ENCODE measurements at places on chromosomes 5 and 9.

- DNase-seq: no peak
These were observed 77.9 kb upstream of the PIK3R1 start for GRCh38 chr5:68137511-68138140.

- no peak for DNase-seq
These were observed 52.2 kb upstream of the GPR151 start for GRCh38 chr5:146568161-146568560.

DNA sequence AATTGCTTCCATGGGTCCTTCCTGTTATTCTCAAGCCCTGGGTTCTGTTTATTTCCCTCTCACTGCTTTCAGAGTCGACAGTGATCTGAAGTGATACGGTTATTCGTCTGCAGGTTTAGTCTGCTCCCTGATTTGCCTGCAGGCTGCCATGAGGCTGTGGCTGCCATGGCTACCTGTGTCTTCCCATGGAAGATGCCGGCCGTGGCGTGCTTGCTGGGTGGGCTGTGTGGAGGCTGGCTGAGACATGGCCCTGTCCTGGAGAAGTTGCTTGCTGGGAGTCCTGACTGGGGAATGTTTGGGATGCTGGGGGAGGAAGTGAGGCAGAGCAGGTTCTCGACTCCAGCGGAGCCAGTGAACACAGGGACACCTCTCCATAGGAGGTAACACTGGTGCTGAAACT lies 104.1 kb upstream of the TBC1D2 start:
- DNase-seq: no peak

DNA sequence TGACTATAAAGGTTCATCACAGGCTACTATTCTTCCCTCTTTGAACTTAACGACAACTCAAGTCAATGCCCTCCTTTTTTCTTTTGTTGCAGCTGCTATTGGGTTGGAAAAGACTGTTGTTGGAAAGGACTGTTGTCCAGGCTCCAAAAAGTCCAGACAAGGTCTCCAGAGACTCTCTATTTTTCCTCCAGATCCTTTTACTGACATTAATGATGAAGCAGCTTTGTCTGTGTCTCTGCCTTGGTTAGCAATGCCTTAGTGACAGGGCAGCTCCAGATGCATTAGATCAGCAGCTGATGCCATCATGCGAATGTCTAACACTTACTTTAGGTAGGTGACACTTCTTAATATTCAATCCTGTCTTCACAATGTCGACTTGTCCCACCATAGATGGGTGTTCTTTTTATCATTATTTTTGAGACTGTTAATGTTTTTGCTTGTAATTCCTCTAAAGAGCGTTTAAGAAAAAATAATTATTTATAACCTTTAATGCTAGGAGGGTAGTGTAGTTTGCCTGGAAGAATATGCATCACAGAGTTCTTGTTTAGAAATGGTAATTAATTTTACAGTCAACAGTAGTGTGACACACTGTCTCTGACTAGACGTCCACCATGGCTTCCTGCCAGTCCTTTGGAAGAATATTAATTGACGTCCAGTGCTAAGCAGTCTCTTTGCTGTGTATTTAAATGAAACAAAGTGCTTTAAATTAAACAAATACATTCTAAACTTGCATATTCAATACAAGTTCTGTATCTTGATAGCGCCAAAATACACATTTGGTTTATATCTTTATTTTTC lies 492.2 kb downstream of the NR2F1-AS1 start:
- DNase-seq: no peak

DNA sequence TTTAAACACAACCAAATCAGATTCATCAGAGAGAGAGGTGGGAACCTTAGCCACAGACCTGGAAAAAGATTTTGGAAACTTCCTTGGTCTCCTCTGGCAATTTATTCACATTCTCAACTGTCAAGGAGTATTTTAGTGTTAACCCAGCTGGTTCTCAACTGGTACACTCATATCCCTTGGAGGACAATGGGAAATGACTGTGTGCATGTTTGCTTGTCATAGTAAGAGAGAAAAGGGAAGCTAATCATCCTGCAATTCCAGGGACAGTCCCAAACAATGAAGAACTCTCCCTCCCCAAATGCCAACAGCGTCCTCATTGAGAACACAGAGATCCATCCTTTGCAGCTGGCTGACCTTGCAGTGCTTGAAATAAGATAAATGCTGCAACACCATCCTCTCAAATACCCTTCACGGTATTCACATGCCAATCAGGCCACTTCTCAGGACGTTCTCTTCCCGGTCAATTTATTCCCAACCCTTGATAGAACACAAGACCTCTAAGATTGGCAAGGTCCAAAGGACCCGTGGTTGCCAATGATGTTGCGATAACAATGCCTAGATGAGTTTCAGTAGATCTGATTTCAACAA lies 75.5 kb downstream of the EPB41L4B start:
- no peak for DNase-seq

GRCh38 chr5:142506046-142506445 lies 179.8 kb downstream of the FGF1 start:
- no peak for DNase-seq

DNA sequence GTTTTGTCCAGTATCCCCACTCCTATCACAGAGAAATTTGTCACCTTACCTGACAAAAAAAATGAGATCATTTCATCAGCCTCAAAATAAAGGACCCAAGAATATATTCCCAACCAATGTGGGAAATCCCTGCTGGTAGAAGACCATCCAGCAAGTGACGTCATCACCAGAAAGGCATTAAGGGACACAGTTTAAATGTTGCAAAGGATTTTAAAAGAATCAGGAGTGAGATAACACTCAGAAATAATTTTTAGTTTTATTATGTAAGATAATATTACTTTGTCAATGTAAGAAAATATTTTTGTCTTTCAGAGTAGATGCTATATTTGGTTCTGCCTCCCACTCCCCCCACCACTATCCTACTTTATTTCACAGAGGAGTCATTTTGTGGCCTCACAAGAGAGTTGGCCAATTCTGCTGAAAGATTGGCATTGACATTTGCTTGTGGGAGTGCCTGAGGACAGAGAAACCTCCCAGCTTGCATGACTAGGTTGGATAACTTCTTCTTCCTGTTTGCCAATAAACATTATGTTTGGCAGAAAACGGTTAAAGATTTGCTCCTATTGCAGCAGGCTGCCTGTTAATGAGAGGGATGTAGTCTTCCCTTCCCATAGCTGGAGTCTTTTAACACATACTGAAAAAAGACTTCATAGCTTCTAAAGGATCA lies 288.6 kb upstream of the DAB2 start:
- no peak for DNase-seq

GRCh38 chr9:91899219-91899563 lies 50.8 kb downstream of the ROR2 start:
- DNase-seq: no peak

DNA sequence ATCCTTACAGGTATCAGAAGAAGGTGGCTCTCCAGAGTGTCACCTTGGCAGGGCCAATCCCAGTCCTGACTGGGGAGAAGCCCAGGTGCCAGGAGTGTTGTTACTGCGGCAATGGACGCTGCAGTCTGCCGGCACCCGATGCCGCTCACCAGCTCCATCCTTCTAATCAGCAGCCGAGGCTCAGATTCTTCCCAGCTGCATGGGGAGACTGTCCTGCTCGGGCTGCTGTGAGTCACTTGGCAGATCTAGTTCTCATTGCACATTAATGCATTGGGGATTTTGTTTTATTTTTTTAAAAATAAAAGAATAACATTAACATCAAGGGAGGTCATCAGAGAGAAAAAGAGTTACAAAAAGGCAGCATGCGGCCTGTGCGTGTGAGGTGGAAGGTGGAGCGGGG lies 115.8 kb downstream of the MTX3 start:
- no peak for DNase-seq

DNA sequence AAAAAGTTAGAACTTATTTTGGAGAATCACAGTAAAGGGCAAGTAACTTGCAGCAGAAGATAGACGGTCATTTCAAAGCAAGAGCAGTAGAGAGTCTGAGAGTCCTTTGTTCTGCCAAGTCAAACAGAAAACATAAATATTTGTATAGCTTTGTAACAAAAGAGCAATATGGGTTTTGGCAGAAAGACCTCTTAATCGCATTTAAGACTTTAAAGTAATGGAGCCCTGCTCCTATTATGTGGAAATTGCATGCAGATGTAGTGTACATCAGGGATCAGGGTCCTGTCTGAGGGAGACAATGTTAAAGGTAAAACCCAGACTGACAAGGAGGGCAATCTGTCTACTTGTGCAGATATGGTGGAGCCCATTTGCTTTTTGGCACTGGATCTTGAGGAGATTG lies 87.2 kb downstream of the PGM5 start:
- DNase-seq: no peak

GRCh38 chr9:74035786-74036185 lies 461.3 kb upstream of the RORB start:
- no peak for DNase-seq

GRCh38 chr9:25284365-25284764 lies 393.9 kb downstream of the TUSC1 start:
- DNase-seq: no peak

DNA sequence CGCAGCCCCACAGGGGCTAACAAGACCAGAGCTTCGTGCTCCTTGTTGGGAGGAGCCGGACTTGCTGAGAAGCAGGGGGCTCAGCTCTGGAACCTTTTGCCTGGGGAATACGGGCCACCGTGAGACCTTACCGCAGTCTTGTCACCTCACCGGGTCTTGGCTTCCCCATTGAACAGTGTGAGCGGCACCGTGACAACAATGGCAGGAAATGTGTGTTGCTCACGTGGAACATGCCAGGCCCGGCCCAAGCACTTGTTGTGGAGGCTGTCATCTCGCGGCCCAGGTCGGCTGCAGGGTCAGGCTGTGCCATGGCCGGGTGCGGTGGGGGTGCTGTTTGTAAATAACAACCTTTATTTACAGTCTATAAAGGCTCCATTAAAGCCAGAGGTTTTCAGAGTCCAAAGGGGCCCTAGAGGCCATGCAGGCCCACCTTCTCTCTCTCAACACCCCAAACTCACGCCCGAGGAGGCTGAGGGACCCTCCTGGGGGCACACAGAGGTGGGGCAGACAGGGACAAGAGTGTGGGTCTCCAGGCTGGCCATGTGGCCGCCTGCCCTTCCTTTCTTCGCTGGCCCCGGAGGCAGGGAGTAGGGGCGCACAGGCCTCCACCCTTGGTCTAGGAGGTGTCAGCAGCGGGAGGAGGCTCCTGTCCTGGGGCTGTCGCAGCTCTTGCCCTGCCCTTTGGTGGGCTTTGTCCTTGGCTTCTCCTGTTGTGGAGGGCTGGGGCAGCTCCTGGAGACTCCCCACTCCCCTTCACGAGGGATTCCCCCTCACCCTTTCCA lies 79.7 kb downstream of the TSPAN17 start:
- no peak for DNase-seq

GRCh38 chr5:72372923-72373322 lies 52.8 kb downstream of the PTCD2 start:
- DNase-seq: no peak

DNA sequence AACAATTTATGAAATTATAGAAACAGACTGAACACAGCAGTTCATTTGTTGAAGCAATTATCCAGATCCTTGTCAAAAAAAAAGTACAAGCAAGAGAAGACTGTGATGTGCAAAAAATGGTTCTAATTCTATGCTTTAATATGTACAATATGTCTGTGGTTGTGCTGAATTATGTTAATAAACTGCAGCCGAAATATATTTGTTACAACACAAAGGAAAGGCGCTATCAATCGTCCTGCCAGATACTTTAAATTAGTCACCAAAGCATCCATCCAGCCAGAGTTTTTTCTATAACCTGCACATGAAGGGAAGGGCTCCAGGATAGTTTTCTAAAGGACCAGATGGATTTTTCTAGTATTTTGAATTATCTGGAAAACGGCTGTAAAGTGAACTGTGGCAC lies 259.5 kb downstream of the BNC2 start:
- DNase-seq: no peak

DNA sequence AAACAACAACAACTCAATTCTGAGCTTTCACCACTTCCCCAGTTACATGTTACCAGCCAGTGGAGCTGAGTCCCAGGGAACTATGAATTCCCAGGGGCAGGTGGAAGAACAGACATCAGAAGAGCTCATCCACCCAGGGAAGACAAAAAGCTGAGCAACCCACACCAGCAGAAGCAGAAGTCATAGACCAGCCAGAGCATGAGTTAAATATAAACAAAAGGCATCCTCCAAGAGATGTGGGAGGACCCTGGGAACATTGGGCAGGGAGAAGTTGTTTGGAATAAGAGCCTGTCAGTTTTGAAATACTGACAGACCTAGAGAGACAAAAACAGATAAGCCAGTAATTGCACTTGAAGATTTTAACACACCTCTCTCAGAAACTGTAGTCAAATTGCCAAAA lies 102.3 kb upstream of the LMX1B start:
- DNase-seq: no peak

GRCh38 chr9:117030254-117030768 lies 343.2 kb downstream of the TRIM32 start:
- DNase-seq: no peak

DNA sequence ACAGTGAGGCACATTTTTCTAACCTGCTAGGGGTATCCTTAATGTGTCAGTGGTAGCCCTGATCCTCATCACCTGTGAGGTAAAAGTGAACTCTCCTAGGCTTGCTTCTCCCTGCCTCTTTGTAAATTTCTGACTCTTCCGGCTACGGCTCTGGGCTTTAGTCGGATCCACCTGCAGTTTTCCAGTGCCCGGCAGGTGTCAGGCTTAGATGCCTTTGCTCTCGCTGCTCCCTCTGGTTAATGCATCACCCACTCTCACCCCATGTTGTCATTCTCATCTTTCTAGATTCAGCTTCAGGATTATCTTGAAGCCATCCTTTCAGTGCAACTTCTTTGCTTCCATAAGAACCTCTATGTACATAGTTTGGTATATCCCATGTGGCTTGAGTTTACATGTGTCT lies 3.6 kb downstream of the CEP78 start:
- DNase-seq: peak; percentile 20

- no peak for DNase-seq
These were observed 893.8 kb downstream of the TLE4 start for GRCh38 chr9:80465556-80465955.

DNA sequence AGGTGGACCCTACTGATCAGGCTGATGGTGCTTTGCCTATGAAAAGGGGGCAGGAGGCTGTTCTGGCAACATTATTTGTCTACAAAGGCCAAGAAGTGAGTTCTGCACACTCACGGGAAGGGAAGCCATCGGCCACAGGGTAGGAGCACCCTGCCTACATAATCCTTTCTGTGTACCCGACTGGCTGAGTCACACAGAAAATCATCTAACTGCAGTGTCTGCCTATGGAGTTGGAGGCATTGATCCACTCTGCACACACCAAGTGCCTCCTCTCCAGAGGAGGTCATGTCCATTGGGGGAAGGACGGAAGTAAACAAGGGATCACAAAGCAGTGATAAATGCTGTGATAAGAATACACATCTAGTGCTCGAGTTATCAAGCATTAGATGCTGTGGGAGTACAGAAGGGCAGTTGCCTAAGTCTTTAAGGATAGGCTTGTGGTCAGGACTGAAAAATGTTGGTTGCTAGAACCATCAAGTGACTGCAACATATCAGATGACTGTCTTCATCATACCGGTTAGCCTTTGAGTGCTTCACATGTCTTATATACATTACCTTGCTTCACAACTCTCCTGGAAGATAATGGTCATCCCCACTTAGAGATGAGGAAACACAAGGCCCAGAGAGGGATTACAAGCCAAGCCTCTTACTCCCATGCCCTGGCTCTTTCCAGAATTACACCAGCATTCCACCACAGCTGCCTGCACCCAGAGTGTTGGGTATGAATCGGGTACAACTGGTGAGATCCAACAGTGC lies 1.3 kb upstream of the SLC2A8 start:
- no peak for DNase-seq

GRCh38 chr9:135524130-135524861 lies 3.1 kb downstream of the LCN1 start:
- DNase-seq: no peak

Data from NCI-H526 treated with DMSO at 0.1 percent for 48 hours (cell line).